ENCODE measurements at places on chromosomes 12 and 14. TPM values are rescaled to one million over a fixed set of nuclear protein-coding genes. Genes with fewer than 3 reads are reported as not detected.

DNA sequence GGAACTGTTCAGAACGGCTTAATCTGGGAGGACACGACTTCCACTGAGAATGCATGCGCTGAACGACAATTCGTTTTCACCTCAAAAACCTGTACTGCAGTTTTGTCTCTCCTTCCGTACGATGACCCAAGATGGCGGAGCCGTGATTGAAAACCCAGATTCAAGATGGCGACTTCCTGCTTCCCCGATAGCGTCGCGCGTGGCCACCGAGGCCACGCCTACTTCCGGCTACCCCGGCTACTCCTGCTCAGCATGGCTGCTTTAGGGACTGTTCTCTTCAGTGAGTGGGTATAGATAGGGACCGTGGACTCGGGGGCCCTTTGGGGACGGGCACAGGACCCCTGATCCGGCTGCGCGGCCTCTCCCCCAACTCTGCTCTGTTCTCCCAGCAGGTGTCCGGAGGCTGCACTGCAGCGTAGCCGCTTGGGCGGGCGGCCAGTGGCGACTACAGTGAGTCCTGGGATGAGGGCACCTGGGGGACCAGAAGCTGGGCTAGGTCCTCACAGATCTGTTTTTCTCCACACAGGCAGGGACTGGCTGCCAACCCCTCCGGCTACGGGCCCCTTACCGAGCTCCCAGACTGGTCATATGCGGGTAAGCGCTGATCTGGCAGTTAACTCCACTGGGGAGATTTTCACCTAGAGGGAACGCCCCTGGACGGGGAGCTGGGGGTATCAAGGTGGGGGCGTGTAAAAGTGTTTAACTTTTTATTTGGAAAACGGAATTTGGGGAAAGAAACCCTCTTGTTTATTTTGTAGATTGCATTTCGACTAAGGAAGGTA is at the start of gene MRPL52:
TSS of gene MRPL52 (plus strand) at position 227 of the 782 bp plus-strand sequence. CDS start at position 253, 26 bp downstream.
- peaks cover 19% of the 10 kb centered on the region for H3K36me3 ChIP-seq
- peaks cover 13% of the 10 kb centered on the region for H3K4me1 ChIP-seq
- peak within 1 kb of the TSS; percentile 78 for H3K4me3 ChIP-seq

TAS2R46 gene
- 1.6 TPM for total RNA-seq

RD3L gene
- not detected for total RNA-seq

- H3K27me3 ChIP-seq, result no peaks in the 10 kb centered on the region
- no peak overlapping the region for H3K27ac ChIP-seq
- no peak overlapping the region for H3K4me3 ChIP-seq
- peak; percentile 41 for DNase-seq
These were observed 61.3 kb downstream of the C12orf50 start for GRCh38 chr12:87967871-87968270.

GYS2 gene
- total RNA-seq, result 0.13 TPM

DNA sequence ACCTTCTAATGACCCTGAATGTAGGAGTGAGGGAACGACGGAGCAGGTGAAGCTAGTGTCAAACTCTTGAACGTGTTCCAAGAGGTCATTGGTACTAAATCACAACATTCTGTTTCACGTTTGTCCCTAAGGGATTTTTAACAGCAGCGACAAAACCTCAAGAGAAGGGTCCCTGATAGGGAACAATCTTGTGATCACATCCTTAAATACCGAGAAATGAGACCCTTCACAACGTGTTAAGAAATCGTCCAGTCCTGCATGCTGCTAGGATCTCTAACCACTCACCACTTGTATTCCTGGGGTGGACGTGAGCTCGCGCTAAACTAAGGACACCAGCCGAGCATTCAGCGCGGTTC is 134.1 kb upstream of the KRAS start:
- H3K36me3 ChIP-seq, result no peaks in the 10 kb centered on the region
- H3K4me3 ChIP-seq, result peak overlapping the region; percentile 95
- no peaks in the 10 kb centered on the region for H3K27me3 ChIP-seq

DIO3 gene
- total RNA-seq, result 3.3 TPM

TTC8 gene
- 15.9 TPM for total RNA-seq

Data from muscle of leg (tissue), 16 donors.